LNCaP clone FGC (cell line): ENCODE measurements at places on chromosomes 13 and 19.

- DNase-seq = peak; percentile 51
Observed at GRCh38 chr13:26541678-26542568, 15.6 kb upstream of the WASF3 start.

- DNase-seq = no peak
Observed at GRCh38 chr13:110989331-110989730, 74.5 kb upstream of the ANKRD10 start.

GRCh38 chr13:40152145-40152544 lies 496.7 kb downstream of the COG6 start:
- DNase-seq = no peak

DNA sequence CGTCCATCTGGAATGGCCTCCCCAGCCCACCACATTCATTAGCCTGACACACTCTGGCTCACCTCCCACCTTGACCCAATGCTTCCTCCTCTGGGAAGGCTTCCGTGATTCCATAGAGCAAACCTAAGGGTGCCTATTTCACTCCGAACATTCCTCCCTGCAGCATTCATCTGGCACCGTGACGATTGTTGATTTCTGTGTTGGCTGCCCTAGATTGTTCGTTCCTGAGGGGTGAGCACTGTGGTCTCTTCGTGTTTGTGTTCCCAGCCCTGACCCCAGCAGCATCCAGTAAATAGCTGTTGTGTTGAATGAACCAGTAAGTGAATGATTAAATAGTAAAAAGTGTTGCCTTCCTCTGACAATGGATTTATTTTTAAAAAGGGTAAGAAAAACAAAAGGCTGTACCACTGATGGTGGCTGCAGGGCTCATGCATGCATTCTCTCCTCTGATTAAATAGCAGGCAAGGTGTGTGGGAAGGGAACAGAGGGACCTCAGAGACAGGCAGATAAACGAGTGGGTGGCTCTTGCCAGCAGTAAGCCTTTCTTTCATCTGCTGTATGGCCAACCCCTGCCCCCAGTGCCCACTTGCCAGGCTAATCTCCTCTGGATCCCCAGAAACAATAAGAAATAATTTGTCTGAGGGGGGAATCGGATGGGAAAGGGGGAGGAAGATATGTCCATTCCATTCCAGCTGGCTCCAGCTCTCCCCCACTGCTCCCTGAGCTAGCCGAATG lies 48.4 kb upstream of the CACNA1A start:
- no peak for DNase-seq
